ENCODE measurements at places on chromosomes 16 and 17. TPM values are rescaled to one million over a fixed set of nuclear protein-coding genes. Genes with fewer than 3 reads are reported as not detected.

The RAB40C gene
- 16.8 TPM for total RNA-seq

The PLLP gene
- 0.55 TPM for total RNA-seq

- no peak for DNase-seq
These were observed 22.3 kb downstream of the USP10 start for GRCh38 chr16:84722068-84722467.

- no peak for DNase-seq
These were observed 72.0 kb downstream of the KANSL1 start for GRCh38 chr17:46121165-46121764.

DNA sequence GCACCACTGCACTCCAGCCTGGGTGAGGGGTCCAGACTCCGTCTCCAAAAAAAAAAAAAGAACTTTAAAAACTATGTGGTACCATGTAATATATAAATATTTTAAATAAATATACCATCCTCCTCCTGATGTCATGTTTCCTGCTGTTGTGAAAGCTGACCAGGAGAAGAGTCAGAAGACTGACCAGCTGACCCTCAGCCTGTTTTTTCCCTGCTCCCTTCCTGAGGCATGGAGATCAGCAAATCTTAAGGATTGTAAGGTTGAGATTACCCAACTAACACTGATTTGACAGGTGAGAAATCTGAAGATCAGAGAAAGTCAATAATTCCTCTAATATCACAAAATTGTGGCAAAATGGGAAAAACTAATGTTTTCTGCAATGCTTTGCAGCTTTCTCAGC lies 18.1 kb downstream of the NCOR1 start:
- DNase-seq = no peak

DNA sequence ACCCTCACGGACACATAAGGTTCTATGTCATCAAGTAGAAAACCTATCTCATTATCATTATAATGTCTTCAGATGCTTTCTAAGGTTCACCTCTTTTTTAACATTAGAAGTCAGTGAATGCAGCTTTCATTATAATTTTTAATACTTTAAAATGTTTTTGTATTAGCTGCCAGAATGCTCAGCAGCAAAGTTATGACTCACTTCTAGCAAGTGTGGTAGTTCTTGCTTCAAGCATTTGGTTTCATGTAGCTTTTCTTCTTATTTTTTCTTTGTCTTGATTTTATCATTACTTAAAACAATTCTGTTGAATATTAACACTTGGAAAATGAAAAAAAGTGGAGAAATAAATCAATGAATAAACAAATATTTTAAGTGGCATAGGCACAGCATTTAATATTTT lies 23.4 kb downstream of the LPCAT2 start:
- DNase-seq = no peak
